Thymus (tissue), 14 donors: ENCODE measurements at places on chromosomes 7 and 10.

DNA sequence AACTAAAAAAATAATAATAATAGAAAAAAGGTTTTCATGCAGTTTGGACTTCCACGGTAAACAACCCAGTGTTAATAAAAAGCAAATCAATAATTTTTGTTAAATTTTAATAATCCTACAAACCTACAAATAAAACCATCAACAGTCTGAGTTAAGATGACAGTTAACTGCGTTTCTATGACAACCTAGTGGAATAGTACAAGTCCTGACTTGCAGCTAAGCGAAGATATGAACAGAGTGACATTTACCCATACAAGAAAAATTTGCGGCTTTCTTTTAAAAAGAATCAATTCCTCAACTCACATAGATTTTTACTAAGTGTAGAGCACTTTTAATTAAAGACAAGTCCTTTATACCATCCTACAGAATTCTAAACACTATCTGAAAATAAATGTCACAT, 35.6 kb downstream of the VPS41 start:
- DNase-seq = no peak

- no peak for DNase-seq
These were observed 52.4 kb downstream of the NPTX2 start for GRCh38 chr7:98669329-98670000.

- no peak for DNase-seq
These were observed 156.1 kb upstream of the PLXDC2 start for GRCh38 chr10:19659920-19660655.

DNA sequence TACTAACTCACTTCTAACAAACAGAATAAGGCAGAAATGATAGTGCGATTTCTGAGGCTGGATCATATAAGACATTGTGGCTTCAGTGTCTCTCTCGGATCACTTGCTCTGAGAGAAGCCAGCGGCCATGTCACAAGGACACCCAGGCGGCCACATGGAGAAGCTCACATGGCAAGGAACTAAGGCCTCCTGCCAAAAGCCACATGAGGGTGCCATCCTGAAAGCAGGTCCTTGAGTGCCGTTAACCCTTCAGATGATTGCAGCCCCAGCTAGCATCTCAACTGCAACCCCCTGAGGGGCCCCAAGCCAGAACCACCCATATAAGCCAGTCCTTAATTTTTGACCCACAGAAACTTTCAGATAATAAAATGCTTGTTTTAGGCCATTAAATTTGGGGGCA, 6.9 kb upstream of the VDAC2 start:
- DNase-seq = no peak

- no peak for DNase-seq
These were observed 71.8 kb downstream of the CDH23 start for GRCh38 chr10:71468363-71469094.
